ENCODE measurements at places on chromosomes 13 and 19.

DNA sequence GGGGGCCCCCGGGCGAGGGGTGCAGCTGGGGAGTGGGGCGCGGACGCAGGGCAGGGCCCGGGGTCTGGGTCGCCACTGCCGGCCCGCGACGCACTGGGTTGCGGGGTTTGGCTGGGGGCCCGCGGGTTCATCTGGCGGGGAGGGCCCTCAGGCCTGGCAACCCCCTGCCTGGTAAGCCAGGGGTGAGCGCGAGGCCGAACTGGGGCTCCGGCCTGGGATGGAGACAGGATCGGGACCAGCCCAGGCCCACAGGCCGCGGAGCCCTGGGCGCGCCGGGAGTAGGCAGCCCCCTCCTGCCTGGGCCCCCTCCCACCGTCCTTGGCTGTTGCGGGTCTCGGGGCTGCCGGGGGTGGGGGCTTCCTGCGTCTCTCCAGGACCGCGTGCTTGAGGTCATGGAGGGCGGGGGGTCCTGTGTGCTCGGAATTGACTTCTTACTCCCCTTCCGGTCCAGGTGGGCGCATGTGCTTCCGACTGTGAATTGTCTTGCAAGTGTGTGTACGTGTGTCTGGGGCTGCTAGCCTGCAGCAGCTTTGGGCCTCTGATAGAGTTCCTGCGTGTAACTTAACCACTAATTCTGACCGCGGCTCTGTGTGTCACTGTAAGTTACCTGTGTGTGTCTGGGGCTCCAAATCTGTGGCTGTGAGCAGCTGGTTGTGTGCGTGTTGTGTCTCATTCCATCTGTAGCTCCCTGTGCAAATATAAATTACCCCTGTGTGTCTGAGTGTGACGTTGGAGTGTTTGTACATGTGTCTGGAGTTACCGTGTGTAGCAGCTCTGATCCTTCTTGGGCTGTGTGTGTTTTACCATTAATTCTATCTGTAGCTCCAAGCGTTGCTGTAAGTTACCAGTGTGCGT, 751 bp downstream of the GRAMD1A start:
- DNase-seq, result peak; percentile 67

DNA sequence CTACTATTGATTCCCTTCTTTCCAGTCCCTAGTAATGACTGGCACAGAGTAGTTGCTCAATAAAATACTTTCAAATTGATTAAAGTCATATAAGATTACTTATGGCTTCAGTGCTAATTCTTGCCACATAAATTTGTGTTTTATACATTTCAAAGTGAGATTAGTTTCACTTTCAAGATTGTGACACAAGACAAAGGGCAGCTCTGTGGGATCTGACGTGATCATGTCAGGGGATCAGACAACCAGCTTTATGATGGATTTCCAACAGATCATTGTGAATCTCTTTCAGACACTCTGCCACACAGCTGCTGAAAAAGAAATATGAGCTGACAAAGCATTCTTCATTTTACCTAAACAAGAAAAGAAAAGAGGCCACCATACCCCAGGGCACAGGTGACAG, 73.4 kb upstream of the POMP start:
- no peak for DNase-seq

- DNase-seq, result peak; percentile 17
Observed at GRCh38 chr19:7658219-7658686, 10.6 kb upstream of the RETN start.

DNA sequence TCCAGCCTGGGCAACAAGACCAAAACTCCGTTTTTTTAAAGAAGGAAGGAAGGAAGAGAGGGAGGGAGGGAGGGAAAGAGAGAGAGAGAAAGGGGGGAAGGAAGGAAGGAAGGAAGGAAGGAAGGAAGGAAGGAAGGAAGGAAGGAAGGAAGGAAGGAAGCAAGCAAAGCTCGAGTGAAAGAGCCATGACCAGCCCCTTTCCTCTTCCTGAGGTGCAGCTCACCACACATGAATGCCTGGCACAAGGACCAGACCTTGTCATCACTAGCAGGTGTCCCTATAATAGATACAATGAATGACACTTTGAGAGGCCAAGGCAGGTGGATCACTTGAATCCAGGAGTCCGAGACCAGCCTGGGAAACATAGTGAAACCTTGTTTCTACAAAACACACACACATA, 31.0 kb downstream of the SPRY2 start:
- no peak for DNase-seq

All from stimulated activated naive CD4-positive, alpha-beta T cell treated with Interleukin-2 at 50 U/mL for 16 hours (primary cell).